ENCODE measurements at places on chromosomes 12 and 14. TPM values are rescaled to one million over a fixed set of nuclear protein-coding genes. Genes with fewer than 3 reads are reported as not detected.

- peaks cover 3% of the 10 kb centered on the region for H3K36me3 ChIP-seq
- H3K4me3 ChIP-seq: peak overlapping the region; percentile 79
- DNase-seq: no peak
- peaks cover 35% of the 10 kb centered on the region for H3K4me1 ChIP-seq
Observed at GRCh38 chr12:57239587-57240065, 10.1 kb downstream of the SHMT2 start.

DNA sequence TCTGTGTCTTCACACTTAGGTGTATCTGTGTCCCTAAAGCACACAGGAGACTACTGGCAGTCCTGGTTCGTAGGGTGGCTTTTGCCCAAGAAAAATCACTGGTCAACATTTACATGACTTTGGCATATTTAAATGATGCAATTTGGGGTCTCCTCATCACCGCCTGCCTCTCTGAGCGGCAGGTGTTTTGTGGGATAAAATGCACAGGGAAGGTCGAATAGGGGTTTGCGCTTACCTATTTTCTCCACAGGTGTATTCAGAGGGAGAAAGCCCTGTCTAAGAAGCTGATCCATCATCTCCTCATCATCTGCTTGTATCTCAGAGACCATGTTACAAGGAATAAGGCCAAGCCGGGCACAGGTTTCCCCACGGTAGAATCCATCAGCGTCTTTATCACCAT, 74.7 kb downstream of the PIWIL1 start:
- no peak overlapping the region for H3K27ac ChIP-seq
- H3K27me3 ChIP-seq: no peaks in the 10 kb centered on the region
- H3K36me3 ChIP-seq: no peaks in the 10 kb centered on the region
- no peak for DNase-seq
- no peak overlapping the region for H3K4me3 ChIP-seq
- no peaks in the 10 kb centered on the region for H3K4me1 ChIP-seq

GRCh38 chr14:75068294-75069120, 934 bp upstream of the ZC2HC1C start:
- no peak for DNase-seq
- H3K4me3 ChIP-seq: peak overlapping the region; percentile 77
- no peaks in the 10 kb centered on the region for H3K27me3 ChIP-seq
- peaks cover 4% of the 10 kb centered on the region for H3K4me1 ChIP-seq
- no peaks in the 10 kb centered on the region for H3K36me3 ChIP-seq

- no peak overlapping the region for H3K4me3 ChIP-seq
- peaks cover 9% of the 10 kb centered on the region for H3K4me1 ChIP-seq
- H3K27me3 ChIP-seq: no peaks in the 10 kb centered on the region
- no peak overlapping the region for H3K27ac ChIP-seq
- no peaks in the 10 kb centered on the region for H3K36me3 ChIP-seq
Observed at GRCh38 chr14:60163693-60164092, 1.5 kb downstream of the DHRS7 start.

GRCh38 chr14:50452296-50452695, 55.6 kb upstream of the CDKL1 start:
- H3K27me3 ChIP-seq: no peaks in the 10 kb centered on the region
- peaks cover 17% of the 10 kb centered on the region for H3K4me1 ChIP-seq
- H3K27ac ChIP-seq: peak overlapping the region; percentile 81
- H3K36me3 ChIP-seq: peaks cover 57% of the 10 kb centered on the region
- no peak overlapping the region for H3K4me3 ChIP-seq

FOXG1 gene
- total RNA-seq: under 0.01 TPM

GRCh38 chr12:64796205-64796845, 28.1 kb upstream of the TBC1D30 start:
- peak; percentile 83 for DNase-seq
- no peaks in the 10 kb centered on the region for H3K36me3 ChIP-seq
- no peak overlapping the region for H3K4me3 ChIP-seq
- no peaks in the 10 kb centered on the region for H3K4me1 ChIP-seq

- no peak overlapping the region for H3K27ac ChIP-seq
- H3K27me3 ChIP-seq: no peaks in the 10 kb centered on the region
- H3K36me3 ChIP-seq: no peaks in the 10 kb centered on the region
- DNase-seq: no peak
- H3K4me1 ChIP-seq: no peaks in the 10 kb centered on the region
- H3K4me3 ChIP-seq: no peak overlapping the region
Observed at GRCh38 chr12:90794212-90794611, 160.8 kb downstream of the CCER1 start.

DNA sequence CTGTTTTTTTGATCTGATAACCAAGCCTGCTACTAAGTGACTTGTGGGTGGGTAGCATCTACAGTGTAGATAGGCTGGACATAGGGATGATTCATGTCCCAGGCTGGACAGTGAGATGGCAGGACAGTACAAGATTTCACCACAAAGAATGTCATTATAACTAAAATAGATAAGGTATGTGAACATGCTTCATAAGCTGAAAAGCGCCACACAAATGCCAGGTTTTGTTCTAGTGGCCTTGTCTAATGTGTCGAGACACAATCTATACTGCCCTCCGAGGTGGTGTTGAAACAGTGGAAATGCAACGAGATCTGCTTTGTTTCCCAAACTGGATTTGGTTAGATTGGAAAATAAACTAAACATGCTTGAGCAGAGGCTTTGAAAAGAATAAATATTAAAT, 4.4 kb downstream of the LGALS3 start:
- H3K27ac ChIP-seq: peak overlapping the region; percentile 22
- H3K27me3 ChIP-seq: no peaks in the 10 kb centered on the region
- H3K4me1 ChIP-seq: peaks cover 52% of the 10 kb centered on the region
- DNase-seq: peak; percentile 76
- H3K36me3 ChIP-seq: peaks cover 9% of the 10 kb centered on the region
- no peak overlapping the region for H3K4me3 ChIP-seq

GLI1 gene
- total RNA-seq: 0.29 TPM

GRCh38 chr12:28899951-28900350, 249.1 kb upstream of the FAR2 start:
- DNase-seq: peak; percentile 71
- H3K27me3 ChIP-seq: no peaks in the 10 kb centered on the region
- no peak overlapping the region for H3K4me3 ChIP-seq
- H3K27ac ChIP-seq: no peak overlapping the region

- H3K4me3 ChIP-seq: no peak overlapping the region
- no peaks in the 10 kb centered on the region for H3K36me3 ChIP-seq
- H3K4me1 ChIP-seq: no peaks in the 10 kb centered on the region
Observed at GRCh38 chr12:129605666-129606065, 298.2 kb downstream of the TMEM132D start.

GRCh38 chr12:65602610-65603295, 221.5 kb upstream of the HMGA2 start:
- H3K27me3 ChIP-seq: no peaks in the 10 kb centered on the region
- peak; percentile 78 for DNase-seq
- peak overlapping the region; percentile 71 for H3K4me3 ChIP-seq
- peak overlapping the region; percentile 99 for H3K27ac ChIP-seq

INSM2 gene
- not detected for total RNA-seq

DNA sequence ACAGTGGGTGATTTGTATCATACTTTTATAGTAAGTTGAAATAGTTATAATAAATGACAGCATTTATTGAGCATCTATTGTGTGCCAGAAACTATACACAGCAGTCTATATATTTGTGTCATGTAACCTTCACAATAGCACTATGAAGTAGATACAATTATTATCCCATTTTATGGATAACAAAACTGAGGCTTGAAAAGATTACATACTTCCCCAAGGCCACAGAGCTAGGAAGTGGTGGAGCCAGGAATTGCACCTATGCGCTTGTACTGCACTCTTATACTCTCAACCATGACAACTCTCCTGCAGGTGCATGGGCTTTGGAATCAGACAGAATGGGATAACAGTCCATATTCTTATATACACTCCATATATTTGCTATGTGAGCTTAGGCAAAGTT, 110.6 kb upstream of the SOX5 start:
- peaks cover 8% of the 10 kb centered on the region for H3K4me1 ChIP-seq
- H3K36me3 ChIP-seq: no peaks in the 10 kb centered on the region
- peaks cover 3% of the 10 kb centered on the region for H3K27me3 ChIP-seq
- no peak overlapping the region for H3K4me3 ChIP-seq
- H3K27ac ChIP-seq: no peak overlapping the region
- DNase-seq: no peak

- H3K27me3 ChIP-seq: peaks cover 7% of the 10 kb centered on the region
- no peak for DNase-seq
- H3K4me1 ChIP-seq: no peaks in the 10 kb centered on the region
- H3K27ac ChIP-seq: no peak overlapping the region
- H3K36me3 ChIP-seq: no peaks in the 10 kb centered on the region
Observed at GRCh38 chr14:92903359-92903758, 19.6 kb upstream of the CHGA start.

GRCh38 chr14:98945611-98946570, 326.1 kb downstream of the BCL11B start:
- H3K4me1 ChIP-seq: no peaks in the 10 kb centered on the region
- no peaks in the 10 kb centered on the region for H3K27me3 ChIP-seq
- no peaks in the 10 kb centered on the region for H3K36me3 ChIP-seq
- no peak overlapping the region for H3K4me3 ChIP-seq
- DNase-seq: no peak
